ENCODE measurements at places on chromosomes 5 and 9. TPM values are rescaled to one million over a fixed set of nuclear protein-coding genes. Genes with fewer than 3 reads are reported as not detected.

The LAMC3 gene
- 21.9 TPM for total RNA-seq

GRCh38 chr9:34710023-34710422 is at the start of gene CCL21:
Gene CCL21 (minus strand): TSS chr9:34710136. CDS start chr9:34710066, 70 bp downstream.
- no peak for DNase-seq

DNA sequence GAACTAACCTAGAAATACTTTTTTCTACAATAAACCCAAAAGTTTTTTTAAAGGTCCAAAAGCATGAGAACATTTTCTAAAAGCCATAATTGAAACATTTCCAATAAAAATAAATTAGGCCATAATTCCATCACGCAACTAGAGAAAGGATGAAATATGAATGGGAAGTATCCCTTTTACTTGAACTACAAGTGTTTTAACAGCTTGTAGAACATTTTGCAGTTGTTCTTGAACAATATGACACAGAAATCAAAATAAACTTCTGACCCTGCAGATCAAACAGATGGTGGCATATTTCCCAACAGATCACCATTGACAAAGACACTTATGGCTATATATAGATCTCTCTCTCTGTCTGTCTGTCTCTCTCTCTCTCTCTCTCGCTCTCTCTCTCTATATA is 624.4 kb downstream of the PSAT1 start:
- no peak for DNase-seq

- DNase-seq = no peak
Observed at GRCh38 chr9:4009006-4009511, 290.8 kb downstream of the GLIS3 start.

DNA sequence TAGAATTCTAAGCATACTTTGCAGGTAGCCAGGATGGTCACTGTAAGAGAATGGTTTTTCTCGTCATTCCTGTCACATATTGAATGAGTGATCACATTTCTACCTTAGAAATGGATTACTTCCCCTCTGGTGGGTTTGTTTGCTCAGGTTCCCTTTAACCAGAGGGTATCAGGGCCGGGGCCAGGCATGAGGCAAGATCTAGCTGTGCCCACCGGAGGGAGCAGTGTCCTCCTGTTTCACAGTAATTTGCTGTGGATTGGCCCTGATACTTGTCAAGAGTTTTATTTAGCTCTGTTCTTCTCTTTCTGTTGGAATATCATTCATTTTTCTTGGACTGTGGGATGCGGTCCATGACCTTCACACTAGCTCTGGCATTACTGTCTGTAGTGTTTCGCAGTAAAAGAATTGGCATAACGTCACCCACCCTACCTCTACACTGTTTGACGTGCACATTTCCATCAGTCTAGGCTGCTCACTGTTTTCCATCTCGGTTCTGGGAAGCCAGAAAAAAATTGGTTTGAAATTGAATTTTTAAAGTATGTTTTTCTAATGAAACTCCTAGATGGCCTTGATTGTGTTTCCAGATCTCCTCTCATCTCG is 42.4 kb upstream of the ZBED3 start:
- DNase-seq = peak; percentile 56
